Suppressor macrophage (primary cell): ENCODE measurements at places on chromosomes 3 and 15.
A peak's percentile ranks its signal among the peaks of the same experiment; 100 is the strongest.

- DNase-seq, result no peak
Observed at GRCh38 chr3:41726891-41727290, 235.0 kb downstream of the ULK4 start.

DNA sequence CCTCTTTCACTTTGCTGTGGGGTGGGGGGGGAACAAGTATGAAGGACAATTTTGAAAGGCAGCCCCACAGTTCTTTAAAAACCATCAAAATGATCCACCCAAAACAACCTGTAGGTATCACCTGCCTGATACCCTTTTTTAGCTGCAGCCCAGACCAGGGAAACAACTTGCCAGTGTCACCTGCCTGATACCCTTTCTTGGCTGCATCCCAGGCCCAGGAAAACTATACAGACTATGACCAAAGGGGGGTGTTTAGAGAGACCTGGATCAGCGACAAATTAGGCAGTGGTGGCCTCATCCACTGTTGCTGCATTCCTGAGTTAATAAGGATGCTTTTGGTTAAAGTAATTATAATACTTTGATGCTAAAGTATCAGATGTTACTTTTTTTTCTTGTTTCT lies 122.0 kb downstream of the VPS13C start:
- no peak for DNase-seq

GRCh38 chr3:197015790-197016736 lies 13.6 kb downstream of the MELTF start:
- DNase-seq, result no peak

DNA sequence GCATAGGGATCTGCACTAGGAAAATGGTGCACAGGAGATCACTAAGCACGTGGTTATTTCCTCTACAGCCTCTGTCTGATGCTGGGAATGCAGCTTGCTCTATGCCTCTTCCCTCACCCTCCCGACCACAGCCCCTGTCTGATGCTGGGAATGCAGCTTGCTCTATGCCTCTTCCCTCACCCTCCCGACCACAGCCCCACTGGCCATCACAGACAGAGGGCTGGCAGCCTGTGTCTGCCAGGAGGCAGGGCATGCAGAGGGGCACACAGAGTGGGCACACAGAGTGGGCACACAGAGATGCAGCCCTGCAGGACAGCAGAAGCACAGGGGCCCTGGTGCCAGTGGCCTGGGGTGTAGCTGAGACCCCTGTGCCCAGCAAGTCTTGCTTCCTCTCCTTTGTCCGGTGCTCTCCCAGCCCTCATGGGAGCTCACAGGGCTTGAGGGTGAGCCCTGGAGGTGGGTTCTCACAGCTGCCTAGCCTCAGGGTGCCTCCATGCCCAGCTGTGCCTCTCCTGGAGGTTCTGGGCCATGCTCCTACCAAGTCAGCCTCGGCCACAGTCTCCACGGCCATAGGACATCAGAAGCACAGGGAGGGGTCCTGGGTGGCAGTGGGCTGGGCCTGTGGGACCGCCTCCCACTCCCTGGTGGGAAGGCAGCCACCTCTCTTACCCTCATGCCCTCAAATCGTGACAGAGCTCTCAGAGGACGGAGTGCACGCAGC lies 65.8 kb downstream of the EXOG start:
- DNase-seq, result no peak

DNA sequence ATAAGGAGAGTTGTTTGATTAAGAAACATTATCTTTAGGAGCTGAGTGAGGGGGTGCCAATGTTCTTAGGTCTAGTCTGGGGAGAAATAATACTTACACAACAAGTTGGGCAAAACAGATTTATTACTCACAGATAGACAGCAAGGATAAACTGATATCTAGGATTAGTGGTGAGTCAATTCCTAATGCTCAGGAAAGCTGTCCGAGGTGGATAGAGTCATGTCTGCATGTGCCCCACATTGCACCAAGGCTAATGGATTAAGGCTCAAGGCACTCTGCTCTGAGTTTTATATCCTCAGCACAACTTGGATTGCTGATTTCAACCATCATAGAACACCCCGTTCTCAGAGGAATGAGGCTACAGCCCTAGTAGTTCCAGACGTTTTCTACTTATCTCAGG lies 1042.3 kb downstream of the OTOL1 start:
- DNase-seq, result no peak

DNA sequence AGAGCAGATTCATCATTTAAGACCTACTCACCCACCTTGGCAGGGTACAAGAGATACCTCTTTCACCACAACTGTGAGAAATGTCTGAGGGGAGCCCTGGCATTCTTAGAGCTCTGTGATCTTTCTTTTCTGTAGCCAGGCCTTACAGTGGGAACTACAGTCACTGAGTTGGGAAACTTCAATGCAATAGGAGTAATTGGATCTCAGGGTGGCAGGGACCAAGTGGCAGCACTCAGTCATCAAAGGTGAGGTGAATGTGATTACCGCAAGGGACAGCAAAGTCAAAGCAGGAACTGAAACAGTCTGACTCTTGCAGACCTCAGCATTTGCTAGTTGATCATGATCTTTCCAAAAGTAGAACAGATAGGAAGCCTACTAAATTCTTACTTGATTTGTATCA lies 7.2 kb upstream of the MCF2L2 start:
- peak; percentile 34 for DNase-seq

DNA sequence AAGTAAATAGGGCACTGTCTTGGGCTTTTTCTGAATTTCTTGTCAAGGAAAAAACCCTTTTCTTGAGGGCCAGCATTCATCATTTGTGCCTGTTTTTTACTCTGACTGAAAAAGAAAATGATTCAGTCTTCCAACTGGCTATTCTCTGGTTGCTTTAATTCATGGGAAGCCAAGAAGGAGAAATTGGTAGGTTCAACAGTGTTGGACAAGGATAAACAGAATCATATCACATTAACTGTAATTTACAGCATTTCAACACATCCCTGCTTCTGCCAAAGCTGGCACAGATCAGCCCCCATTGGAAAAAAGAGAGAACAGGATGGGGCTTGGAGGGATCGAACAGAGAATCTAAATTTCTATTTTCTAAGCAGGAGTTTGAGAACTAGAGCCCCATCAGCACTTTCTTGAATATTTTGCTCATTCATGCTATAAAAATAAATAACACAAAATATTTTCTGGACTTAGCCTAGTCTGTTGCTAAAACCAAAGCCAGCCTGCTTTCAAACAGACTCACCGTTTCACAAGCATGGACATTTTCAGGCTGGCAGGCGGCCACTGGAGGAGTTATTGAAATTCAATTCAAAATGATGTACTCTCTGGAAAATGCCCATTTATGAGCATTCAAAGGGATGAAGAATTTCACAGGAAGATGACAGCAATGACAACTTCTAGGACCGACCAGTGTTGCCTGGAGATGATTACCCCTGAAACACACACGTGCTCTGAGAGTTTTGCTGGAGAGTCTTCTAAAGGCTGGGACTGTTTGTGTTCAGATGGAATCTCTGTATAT lies 181.2 kb downstream of the WNT5A start:
- no peak for DNase-seq

DNA sequence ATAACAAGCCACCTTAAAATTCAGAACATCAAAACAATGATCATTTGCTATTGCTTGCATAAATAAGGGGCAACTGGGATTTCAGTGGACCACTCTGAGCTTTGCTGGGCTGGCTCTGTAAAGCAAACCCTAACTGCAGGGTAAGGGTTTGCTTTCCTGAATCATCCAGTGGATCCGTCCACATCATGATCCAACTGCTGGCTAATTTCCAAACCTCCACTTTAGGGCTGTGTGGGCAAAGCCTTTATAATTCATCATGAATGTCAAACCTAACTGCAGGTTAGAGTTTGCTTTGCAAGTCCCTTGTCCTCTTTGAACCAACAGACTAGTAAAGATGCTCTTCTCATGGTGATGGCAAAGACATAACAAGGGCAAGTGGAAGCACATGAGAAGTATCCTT lies 76.1 kb downstream of the SYNPR start:
- no peak for DNase-seq

DNA sequence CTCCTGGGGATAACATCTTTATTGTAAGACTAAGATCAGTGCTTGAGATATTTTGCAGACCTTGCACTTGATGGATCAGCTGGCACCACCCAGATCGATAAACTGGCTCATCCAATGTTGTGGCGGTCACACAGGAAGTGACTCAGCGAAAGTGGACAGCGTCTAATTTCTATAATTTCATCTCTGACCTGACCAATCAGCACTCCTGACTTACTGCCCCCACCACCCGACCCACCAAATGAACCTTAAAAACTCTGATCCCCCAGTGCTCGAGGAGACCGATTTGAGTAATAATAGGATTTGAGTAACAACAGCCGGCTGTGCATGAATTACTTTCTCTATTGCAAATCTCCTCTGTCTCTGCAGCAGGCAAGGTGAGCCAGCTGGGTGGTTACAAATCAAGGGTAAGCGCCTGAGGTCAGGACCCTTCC lies 62.7 kb upstream of the RNU6-1 start:
- DNase-seq, result no peak

- DNase-seq, result no peak
Observed at GRCh38 chr3:107870096-107870495, 220.7 kb downstream of the CD47 start.

DNA sequence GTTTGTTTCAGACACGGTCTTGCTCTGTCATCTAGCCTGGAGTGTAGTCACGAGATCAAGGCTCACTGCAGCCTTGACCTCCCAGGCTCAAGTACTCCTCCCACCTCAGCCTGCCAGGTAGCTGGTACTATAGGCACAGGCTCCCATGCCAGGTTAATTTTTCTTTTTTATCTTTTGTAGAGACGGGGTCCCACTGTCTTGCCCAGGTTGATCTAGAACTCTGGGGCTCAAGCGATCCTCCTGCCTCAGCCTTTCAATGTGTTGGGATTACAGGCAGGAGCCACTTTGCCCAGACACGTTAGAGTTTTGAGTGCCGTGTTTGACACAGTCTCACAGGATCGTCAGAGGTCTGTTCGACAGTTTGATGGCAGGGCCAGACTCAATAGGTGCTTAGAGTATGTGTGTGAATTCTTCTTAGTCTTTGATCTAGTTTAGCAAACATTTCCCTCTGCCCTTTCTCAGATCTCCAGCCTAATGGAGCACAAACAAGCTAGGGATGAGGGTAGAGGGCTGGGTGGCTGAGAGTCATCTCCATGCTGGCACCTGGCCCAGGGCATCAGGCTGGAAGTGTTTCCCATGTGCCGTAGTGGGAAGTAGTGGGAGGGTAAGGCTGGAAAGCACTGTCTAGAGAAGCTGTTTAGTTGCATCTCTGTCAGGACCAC lies 66.1 kb upstream of the DLG1 start:
- DNase-seq, result no peak

- DNase-seq, result no peak
Observed at GRCh38 chr3:73452729-73453128, 172.0 kb downstream of the PDZRN3 start.

DNA sequence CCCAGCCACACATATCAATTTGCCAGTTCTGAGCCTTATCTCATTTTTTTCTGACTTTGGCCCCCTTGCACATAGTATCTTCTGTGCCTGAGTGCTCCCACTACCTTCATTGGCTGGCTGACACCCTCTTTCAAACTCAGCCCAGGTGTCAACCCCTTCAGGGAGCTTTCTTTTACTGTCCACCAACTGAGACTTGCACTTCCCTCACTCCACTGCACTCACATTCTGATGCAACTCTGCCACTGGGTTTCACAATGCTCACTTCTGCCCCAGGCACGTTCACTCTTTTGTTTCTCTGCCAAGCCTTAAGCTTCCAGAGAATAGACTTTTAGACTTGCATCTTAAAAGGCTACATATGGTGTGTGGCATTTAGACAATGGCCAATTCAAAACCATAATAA lies 101.5 kb upstream of the CBLB start:
- peak; percentile 37 for DNase-seq

DNA sequence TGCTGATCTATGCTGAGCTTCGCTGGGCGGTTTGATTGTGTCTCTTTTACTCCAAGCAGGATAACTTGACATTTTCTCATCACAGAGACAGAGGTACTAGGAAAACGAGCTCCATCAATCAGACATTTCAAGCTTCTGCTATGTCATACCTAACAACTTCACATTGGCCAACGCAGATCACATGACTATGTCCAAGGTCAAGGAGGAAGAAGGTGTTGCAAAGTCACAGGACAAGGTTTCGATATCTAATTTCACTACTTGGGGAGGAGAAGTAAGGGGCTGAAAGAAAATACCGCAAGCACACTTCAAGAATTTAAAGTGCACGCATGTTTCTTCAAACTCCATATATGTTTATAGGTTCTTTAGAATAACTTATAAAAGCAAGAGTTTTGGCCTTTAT lies 425.8 kb downstream of the CHL1 start:
- no peak for DNase-seq

GRCh38 chr15:100772892-100773520 lies 106.6 kb upstream of the ALDH1A3 start:
- no peak for DNase-seq

- peak; percentile 74 for DNase-seq
Observed at GRCh38 chr3:51371943-51372557, 13.0 kb upstream of the MANF start.

DNA sequence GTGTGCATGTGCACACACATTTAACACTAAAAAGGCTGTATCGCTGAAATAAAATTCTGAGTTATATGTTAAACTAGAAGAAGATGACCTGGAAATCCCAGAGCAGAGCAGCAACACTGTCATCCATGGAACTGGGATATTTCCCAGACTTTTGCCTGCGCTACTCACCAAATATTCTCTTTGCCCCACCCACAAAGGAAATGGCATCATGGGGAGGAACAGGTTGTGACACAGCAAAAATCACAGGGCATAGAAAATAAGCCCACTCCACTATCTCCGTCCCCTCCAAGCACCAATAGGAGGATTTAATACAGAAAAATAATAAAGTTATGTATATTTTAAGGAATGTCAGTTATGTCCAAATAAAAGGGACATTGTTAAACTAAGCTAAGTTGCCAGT lies 71.7 kb downstream of the COL8A1 start:
- DNase-seq, result no peak

DNA sequence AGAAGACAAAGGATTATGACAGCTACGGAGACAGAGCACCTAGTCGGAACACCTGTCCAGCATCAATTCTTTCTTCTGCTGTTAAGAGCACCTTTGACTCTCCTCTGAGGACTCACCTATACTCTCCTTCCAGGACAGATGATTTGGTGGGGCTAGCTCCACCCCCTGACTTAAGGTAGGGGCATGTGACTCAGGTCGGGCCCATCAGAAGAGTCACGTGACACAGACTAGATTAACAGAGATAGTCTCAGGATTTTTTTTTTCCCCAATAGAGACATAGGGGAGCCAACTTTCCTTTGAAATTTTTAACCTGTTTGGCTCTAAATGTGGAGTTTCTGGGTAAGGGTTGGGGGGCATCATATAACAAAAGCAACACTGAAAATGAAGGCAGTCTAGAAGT lies 11.4 kb upstream of the WNT5A start:
- no peak for DNase-seq

DNA sequence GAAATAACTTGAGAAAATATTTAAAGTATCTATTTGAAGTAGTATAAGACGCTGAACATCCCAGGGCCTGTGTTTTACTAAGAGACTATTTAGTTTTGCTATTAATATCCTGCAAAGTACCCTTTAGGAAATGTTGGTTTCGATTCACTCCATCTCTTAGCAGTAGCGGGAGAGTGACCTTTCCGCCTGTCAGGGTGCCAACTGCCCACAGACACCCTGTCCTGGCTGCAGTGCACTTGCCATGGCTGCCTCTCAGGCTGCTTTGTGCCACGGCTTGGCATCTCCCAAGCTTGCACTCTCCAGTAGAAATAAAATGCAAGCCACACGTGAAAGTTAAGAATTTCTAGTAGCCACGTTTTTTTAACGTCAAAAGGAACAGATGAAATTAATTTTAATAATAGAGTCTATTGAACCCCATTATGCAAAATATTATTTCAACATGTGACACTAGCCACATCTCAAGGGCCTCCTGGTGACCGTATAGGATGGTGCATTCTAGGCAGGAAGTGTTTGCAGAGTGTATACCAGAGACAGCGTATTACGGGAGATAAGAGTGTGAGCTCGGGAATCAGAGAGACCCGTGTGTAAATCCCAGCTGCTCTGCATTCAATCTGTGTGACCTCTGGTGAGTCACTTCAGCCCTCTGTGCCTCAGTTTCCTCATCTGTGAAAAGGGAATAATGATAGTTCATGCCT lies 19.8 kb downstream of the ADAMTS9 start:
- no peak for DNase-seq
